Immature natural killer cell (primary cell): ENCODE measurements at places on chromosomes 7 and 10. TPM values are rescaled to one million over a fixed set of nuclear protein-coding genes. Genes with fewer than 3 reads are reported as not detected.

- no peak overlapping the region for H3K27ac ChIP-seq
- no peaks in the 10 kb centered on the region for H3K4me1 ChIP-seq
- no peaks in the 10 kb centered on the region for H3K36me3 ChIP-seq
- H3K4me3 ChIP-seq: no peak overlapping the region
Observed at GRCh38 chr7:28580665-28581064, 168.3 kb downstream of the CREB5 start.

DNA sequence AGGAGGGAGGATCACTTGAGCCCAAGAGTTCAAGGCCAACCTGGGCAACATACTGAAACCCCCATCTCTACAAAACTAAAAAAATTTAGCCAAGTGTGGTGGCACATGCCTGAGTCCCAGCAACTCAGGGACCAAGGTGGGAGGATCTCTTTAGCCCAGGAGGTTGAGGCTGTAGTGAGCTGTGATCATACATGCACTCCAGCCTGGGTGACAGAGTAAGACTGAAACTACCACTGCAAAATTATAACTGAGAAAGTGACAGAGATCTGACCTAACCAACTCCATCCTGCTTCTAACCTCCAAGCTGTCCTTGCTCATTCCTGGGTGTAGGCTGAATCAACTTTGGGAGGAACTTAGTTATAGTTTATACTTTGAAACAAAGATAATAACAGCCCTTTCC, 59.4 kb downstream of the HTR7 start:
- peaks cover 3% of the 10 kb centered on the region for H3K27me3 ChIP-seq
- H3K4me3 ChIP-seq: no peak overlapping the region
- H3K27ac ChIP-seq: no peak overlapping the region
- H3K36me3 ChIP-seq: no peaks in the 10 kb centered on the region
- H3K4me1 ChIP-seq: no peaks in the 10 kb centered on the region
- DNase-seq: no peak

DNA sequence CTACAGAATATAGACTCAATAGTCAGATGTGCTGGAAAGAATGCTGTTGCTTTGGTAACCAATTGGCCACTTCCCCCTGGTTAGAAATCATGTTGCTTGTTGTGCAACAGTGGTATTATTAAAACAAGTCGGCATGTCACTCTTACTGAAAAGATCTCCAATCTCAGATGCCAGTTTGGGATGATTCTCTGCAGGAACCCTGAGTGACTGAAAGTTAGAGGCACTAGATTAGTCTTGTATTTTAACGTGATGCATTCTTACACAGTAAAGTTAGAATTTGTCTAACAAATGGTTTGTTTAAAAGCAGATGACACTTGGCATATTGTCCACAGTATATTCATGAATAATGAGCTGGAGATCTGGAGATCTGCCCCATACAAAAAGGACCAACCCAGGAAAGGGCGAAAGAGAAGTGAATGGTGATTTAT, 287.6 kb downstream of the TWIST1 start:
- H3K36me3 ChIP-seq: no peaks in the 10 kb centered on the region
- H3K4me1 ChIP-seq: no peaks in the 10 kb centered on the region
- no peak for DNase-seq
- H3K27ac ChIP-seq: no peak overlapping the region
- H3K27me3 ChIP-seq: no peaks in the 10 kb centered on the region

- H3K27me3 ChIP-seq: peaks cover 17% of the 10 kb centered on the region
- no peaks in the 10 kb centered on the region for H3K36me3 ChIP-seq
- no peak for DNase-seq
- H3K27ac ChIP-seq: no peak overlapping the region
- H3K4me1 ChIP-seq: peaks cover 38% of the 10 kb centered on the region
- H3K4me3 ChIP-seq: no peak overlapping the region
Observed at GRCh38 chr10:104342941-104343411, 4.7 kb upstream of the ITPRIP start.

GRCh38 chr7:131400681-131401176, 73.1 kb downstream of the MKLN1 start:
- no peak for DNase-seq
- H3K4me3 ChIP-seq: no peak overlapping the region
- no peak overlapping the region for H3K27ac ChIP-seq
- peaks cover 25% of the 10 kb centered on the region for H3K36me3 ChIP-seq

DNA sequence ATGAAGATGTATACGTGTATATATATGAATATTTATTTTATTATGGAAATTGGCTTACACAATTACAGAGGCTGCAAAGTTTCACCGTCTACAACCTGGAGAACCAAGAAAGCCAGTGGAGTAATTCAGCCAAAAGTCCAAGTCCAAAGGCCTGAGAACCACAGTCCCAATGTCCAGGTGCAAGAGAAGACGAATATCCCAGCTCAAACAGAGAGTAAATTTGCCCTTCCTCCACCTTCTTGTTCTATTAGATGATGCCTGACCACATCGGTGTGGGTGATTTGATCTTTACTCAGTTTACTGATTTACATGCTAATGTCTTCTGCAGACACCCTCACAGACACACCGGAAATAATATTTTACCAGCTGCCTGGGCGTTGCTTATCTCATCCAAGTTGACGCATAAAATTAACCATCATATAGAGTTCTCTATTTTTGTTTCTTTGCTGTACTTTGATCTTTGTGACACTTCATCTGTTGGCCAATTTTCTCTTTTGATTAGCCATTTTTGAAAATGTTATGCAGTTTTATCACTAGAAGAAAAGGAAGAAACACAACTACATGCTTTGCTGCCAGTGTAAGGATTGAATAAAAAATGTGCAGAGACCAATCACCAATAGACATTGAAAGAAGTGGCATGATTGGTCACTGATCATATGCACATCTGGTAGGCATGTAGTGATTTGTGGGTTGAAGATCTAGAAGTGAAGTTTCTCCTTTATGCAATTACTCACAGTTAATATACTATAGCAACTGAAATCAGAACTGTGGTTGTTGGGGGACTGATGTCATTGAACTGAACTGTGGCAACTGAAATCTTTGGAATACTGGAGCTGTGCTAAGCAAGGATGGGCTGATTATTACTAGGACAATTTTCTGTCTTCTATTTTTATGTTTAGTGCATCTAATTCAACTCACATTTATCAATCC, 68.5 kb downstream of the EPDR1 start:
- no peaks in the 10 kb centered on the region for H3K36me3 ChIP-seq
- peaks cover 2% of the 10 kb centered on the region for H3K27me3 ChIP-seq
- H3K27ac ChIP-seq: no peak overlapping the region
- DNase-seq: no peak

GRCh38 chr10:43981232-43981631, 332.6 kb upstream of the ZNF32 start:
- H3K27me3 ChIP-seq: peaks cover 3% of the 10 kb centered on the region
- no peak overlapping the region for H3K27ac ChIP-seq
- no peak for DNase-seq
- H3K4me1 ChIP-seq: peaks cover 45% of the 10 kb centered on the region
- H3K4me3 ChIP-seq: no peak overlapping the region

GRCh38 chr7:127666602-127667001, 14.6 kb downstream of the SND1 start:
- no peaks in the 10 kb centered on the region for H3K27me3 ChIP-seq
- H3K36me3 ChIP-seq: peaks cover 6% of the 10 kb centered on the region
- H3K4me3 ChIP-seq: no peak overlapping the region
- H3K4me1 ChIP-seq: peaks cover 77% of the 10 kb centered on the region
- H3K27ac ChIP-seq: peak overlapping the region; percentile 9

DNA sequence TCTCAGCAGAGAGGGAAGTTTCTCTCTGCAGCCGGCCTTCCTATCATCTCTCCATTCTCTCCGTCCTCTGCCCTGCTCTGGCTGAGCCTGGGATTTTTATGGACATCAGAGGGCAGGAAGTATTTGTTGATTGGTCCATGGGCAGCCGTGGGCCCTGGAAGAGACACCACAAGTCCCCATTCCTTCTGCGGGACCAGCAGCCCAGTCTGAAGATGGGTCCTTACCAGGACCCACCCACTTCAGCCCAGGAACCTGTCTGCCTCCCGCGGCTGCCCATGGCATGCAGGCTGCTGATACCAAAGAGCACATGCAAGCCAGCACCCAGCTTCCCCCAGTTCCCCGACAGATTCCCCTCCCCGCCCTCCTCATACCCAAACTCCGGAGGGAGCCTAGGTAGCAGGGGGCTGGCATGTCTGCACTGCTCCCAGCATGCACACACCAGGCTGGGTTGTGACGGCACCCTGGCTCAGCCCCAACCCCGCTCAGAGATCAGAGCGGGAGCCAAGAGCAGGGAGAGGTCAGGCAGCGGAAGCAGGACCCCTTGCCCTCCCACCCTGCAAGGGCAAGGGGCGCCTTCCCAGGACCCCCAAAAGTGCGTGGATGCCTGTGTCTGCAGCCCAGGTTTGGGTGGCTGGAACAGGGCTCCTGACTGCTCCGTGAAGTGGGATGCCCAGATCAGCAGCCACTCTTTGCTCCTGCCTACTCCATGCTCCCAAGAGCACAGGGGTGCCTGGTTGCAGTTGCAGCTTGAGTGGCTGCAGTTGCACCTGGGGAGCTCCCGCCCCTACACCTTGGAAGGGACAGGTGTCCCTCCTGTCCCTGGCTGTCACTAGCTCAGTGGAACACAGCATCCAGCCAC, 538.6 kb upstream of the POT1 start:
- H3K4me3 ChIP-seq: no peak overlapping the region
- H3K27ac ChIP-seq: no peak overlapping the region
- no peak for DNase-seq
- no peaks in the 10 kb centered on the region for H3K4me1 ChIP-seq
- H3K36me3 ChIP-seq: no peaks in the 10 kb centered on the region
- no peaks in the 10 kb centered on the region for H3K27me3 ChIP-seq

DNA sequence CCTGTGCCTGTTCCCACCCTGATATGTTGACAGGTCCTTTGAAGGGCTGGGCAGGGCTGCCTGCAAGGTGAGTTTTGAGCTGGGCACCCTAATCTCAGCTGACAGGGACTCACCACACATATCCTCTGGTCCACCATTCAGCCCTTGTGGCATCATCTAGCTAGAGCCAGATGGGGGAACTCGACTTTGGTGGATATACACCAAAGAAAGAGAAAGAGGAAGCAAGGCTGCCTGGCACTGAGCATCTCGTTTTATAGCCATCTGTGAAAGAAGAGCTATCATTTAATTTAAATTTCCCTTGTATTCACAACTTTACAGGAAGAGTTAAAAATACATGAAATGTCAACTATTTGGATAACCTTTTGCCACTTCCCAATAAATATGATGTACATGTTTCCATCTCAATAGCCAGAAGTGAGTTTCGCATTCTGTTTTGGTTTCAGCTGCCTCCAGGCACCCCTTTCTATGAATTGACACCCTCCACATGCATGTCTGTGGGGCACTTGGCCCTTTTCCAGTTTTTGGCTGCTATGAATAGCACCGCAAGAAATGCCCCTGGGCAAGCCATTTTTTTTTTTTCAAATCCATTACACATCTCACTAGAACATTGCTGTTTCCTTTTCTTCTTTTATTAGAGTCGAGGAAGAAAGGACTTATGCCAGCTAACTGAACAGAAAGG, 22.9 kb upstream of the GRB10 start:
- DNase-seq: no peak
- H3K27me3 ChIP-seq: peaks cover 6% of the 10 kb centered on the region
- H3K36me3 ChIP-seq: no peaks in the 10 kb centered on the region

GRCh38 chr7:84913731-84914130, 273.1 kb downstream of the SEMA3D start:
- no peaks in the 10 kb centered on the region for H3K36me3 ChIP-seq
- no peak overlapping the region for H3K4me3 ChIP-seq
- no peaks in the 10 kb centered on the region for H3K4me1 ChIP-seq
- DNase-seq: no peak

DNA sequence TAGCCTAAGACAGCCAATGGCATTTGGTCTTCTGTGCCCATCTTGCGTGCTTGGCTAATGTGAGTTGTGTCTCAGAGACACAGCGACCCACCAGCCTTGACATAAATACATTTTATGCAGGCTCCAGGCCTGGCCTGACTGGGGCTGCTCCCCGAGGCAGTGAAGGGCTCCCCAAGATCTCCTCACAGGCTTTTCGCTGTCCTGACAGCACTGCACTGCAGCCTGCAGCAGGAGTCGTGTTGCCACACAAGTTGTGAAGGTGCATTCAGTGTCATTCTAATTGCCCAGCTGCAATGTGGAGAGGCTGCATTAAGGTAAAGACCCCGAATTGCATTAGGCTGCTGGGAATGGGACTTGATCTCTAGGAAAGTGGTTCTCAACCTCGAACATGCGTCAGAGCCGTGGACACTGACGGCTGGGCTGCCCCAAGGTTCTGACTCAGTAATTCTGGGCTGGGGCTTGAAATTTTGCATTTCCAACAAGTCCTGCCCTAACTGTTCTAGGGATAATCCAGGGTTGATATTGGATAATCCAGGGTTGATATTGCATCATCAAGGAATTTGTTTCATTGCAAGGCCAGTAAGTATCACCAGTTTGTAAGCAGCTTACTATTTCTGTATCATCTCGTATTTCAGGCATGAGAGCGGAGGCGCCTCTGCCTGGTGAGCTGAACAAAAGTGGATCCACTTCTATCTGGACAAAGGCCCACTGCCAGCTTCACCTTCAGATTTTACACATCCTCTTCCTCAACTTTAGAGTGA, 108.7 kb upstream of the INSIG1 start:
- no peak overlapping the region for H3K4me3 ChIP-seq
- H3K36me3 ChIP-seq: no peaks in the 10 kb centered on the region
- no peak overlapping the region for H3K27ac ChIP-seq
- no peaks in the 10 kb centered on the region for H3K4me1 ChIP-seq
- peaks cover 6% of the 10 kb centered on the region for H3K27me3 ChIP-seq
- DNase-seq: no peak

DNA sequence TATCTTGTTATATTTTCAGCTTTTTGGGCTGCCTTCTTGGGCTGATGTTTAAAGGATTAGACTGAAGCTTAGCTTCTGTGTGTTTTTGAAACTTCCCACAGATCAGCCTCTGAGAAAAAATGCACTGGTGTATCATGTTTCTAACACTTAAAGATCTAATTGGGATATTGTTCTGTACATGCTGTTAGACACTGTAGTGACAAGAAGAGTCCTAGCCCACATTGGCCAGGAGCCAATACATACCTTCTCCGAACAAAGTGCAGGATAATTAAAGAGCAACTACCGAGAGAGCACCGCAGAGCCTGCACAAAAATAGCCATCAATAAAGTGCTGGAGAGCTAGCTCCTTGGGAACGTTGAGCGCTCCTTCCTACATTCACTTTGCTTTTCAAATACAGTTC, 289.4 kb upstream of the SP8 start:
- H3K27ac ChIP-seq: no peak overlapping the region
- H3K36me3 ChIP-seq: no peaks in the 10 kb centered on the region
- H3K27me3 ChIP-seq: no peaks in the 10 kb centered on the region
- H3K4me3 ChIP-seq: no peak overlapping the region
- no peaks in the 10 kb centered on the region for H3K4me1 ChIP-seq

DNA sequence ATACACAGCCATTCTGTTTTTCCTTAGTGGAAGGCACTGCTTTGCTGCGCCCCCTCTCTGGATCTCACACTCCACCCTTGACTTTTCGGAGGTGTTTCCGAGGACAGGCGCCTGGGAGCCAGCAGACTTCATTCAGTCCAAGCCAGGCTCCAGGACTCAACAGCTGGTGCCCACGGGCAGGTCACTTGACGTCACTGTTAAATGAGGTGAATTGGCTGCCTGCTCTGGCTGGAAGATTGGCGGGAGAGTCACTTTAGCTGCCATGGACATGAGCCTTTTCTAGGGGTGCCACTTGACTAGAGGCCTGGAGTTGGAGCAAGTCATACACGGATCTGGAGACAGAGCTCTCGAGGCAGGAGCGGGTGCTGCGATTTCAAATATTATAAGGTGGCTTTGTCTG, 3.2 kb downstream of the HTRA1 start:
- no peak overlapping the region for H3K4me3 ChIP-seq
- peaks cover 8% of the 10 kb centered on the region for H3K27me3 ChIP-seq
- peaks cover 15% of the 10 kb centered on the region for H3K4me1 ChIP-seq
- no peak overlapping the region for H3K27ac ChIP-seq
- peaks cover 2% of the 10 kb centered on the region for H3K36me3 ChIP-seq
- DNase-seq: no peak

CACNB2 gene
- polyA plus RNA-seq: 0.21 TPM

SH2D4B gene
- not detected for polyA plus RNA-seq

SPDYE6 gene
- polyA plus RNA-seq: not detected

SVOPL gene
- 0.64 TPM for polyA plus RNA-seq

PDGFA gene
- polyA plus RNA-seq: not detected

ITPRID1 gene
- polyA plus RNA-seq: not detected

NKX6-2 gene
- polyA plus RNA-seq: not detected
